ENCODE measurements at places on chromosomes 1 and 21.

DNA sequence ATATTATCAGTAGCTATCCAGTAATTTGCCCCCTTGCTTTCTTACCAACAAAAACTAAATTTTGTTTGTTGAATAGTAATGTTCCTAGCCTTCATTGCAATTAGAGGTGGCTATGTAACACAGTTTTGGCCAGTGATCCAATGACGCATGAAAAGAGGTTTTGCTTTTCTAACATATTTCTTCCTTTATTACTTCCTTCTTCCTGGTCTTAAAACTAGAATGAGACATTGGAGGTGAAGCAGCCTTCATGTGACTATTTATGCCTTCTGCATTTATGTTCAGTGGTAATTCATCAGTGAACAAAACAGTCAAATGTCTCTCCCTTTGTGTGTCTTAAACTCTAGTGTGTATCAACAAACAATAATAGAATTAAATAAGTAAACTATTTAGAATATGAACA is 35.5 kb downstream of the LRIF1 start:
- DNase-seq = no peak

- DNase-seq = peak; percentile 6
Measured at GRCh38 chr1:153548722-153549688, at the start of gene S100A3. Gene S100A3 (minus strand): TSS chr1:153549258. CDS start chr1:153548485, 773 bp downstream.

- DNase-seq = no peak
Measured at GRCh38 chr1:16119926-16120325, 35.9 kb downstream of the EPHA2 start.

GRCh38 chr1:153355445-153356071 is 2.1 kb upstream of the S100A9 start:
- no peak for DNase-seq

GRCh38 chr1:151158326-151158725 is 1.9 kb downstream of the TNFAIP8L2 start:
- no peak for DNase-seq

DNA sequence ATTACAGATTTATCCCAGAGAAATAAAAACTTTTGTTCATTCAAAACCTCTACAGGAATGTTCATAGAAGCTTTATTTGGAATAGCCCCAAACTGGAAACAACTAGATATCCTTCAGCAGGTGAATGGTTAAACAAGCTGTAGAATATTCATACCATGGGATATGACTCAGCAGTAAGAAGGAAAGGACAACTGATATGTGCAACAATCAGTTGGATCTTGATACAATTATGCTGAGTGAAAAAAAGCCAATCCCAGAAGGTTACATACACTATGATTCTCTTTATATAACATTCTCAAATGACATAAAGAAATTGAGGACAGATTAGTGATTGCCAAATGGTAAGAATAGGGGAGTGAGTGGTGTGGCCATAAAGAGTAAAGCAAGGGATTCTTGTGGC is 376.7 kb downstream of the S1PR1 start:
- peak; percentile 13 for DNase-seq

- no peak for DNase-seq
Measured at GRCh38 chr1:229619614-229620013, 6.3 kb downstream of the TAF5L start.

DNA sequence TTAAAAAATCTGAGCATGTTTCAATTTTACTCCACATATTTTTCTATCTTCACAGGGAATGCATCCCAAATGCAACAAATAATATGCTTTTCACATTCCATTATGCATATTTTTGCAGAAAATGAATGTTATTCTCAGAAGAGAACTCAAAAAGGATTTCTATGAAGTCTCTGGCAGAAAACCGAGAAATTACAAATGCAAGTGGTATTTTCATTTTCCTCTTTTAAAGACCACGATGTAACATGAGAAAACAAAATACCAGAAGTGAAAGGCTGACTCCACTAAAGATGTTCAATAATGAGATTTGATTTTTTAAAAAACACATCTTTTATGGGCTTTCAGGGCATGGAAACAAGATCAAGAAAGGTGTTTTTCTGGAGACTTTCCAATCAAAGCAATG is 5.0 kb upstream of the PDC start:
- DNase-seq = no peak

GRCh38 chr1:229621663-229622062 is 4.3 kb downstream of the TAF5L start:
- DNase-seq = no peak

- DNase-seq = no peak
Measured at GRCh38 chr1:52153898-52154297, 12.0 kb downstream of the ZFYVE9 start.

DNA sequence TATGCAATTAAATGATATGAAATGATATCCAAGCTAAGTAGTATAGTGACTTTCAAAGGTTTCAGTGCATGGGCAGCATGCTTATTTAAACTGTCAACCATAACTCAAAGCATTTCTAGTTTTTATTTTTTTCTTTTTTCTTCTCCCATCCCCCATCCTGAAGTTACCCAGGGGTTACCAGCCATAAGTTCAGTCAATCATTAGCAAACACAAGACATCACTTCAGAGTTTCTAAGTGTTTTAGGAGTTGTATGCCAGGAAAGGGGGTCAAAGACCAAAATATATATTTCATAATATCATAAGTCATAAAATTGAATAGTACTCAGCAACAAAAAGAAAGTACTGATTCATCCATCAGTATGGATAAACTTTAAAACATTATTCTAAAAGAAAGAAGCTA is 28.7 kb downstream of the DHX9 start:
- no peak for DNase-seq

- DNase-seq = no peak
Measured at GRCh38 chr1:19676438-19676922, 11.8 kb downstream of the HTR6 start.

DNA sequence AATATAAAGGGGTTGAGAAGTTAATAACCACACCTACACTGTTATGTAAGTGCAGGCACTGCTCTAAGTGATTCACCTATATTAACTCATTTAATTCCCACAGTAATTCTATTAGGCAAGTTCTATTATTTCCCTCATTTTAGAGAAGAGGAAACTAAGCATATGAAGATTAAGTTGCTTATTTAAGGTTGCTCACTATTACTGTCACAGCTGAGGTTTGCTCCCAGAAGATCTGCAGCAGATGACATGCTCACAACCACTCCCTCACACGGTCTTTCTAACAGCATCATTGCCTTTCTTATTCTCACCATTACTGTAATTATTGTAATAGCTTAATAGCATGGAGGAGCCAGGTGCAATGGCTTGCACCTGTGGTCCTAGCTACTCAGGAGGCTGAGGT is 196.4 kb upstream of the GREM2 start:
- no peak for DNase-seq

- DNase-seq = no peak
Measured at GRCh38 chr1:32972814-32973428, 8.3 kb upstream of the RNF19B start.

DNA sequence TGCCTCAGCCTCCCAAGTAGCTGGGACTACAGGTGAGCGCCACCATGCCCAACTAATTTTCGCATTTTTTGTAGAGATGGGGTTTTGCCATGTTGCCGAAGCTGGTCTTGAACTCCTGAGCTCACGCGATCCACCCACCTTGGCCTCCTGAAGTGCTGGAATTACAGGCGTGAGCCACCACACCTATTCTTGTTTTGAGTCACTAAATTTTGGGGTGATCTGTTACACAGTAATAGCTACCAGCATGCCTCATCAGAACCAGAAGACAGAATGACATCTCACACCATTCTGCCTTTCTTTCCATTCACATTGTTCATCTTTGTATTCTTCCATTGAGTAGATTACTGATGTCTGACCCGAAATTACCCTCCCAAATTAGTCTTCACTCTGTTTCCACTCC is 9.1 kb downstream of the RHBDL2 start:
- DNase-seq = no peak

GRCh38 chr21:31283025-31283424 is 61.0 kb downstream of the TIAM1 start:
- DNase-seq = no peak

- DNase-seq = no peak
Measured at GRCh38 chr1:188463919-188464318, 1635.2 kb downstream of the PLA2G4A start.

DNA sequence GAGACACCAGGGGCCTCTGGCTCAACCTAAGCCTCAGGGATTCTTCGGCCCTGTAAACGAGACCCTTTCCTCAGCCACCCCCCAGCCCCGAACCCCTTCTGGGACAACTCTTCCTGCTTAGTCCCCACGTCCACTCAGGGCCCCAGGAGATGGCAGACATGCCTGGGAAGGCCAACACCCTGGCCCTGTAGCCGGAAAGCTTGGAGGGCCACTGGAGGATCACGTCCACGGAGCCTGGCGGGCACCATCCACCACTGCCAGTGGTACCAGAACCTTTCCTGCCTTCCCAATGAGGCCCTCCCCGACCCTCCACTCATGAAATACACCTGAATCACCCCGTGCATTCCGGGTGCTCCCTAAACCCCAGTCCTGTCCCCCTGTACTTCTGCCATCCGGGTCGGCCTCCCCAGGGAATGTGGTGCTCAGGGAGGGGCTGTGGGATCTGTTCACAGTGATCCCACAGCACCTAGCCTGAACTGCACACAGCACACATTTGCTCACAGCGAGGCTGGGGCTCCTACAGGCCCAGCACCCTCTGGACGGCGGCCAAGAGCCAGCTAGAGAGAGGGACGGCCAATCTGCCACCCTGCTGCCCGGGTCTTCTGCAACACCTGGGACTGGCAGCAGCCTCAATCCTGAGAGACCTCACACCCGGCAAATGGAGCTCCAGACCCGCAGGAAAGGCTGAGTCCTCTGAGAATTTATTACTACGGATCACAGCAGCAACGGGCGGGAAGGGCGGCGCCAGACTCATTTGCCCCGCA is 1.8 kb downstream of the AURKAIP1 start:
- DNase-seq = no peak

- no peak for DNase-seq
Measured at GRCh38 chr1:234934611-234935033, 194.0 kb downstream of the TOMM20 start.

- DNase-seq = no peak
Measured at GRCh38 chr1:74652711-74653139, 20.9 kb downstream of the ERICH3 start.

DNA sequence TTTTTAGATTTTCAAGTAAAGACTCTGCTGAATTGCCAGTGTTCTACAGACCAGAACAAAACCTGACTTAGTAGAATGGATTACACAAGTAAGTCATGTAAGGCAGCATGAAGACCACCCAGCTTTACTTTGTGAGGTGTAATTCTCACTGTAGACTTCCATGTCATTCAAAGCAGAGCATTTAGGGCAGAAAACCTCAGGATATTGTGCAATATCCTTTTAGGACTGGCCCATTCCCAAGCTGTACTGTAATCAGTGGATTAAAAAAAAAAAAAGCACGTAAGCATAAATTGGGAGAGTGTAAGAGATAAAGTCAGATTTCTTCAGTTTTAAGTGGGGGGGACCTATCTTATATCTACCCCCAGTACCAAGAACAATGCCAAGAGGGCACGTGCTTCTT is 380.5 kb upstream of the PRMT6 start:
- no peak for DNase-seq

- peak; percentile 68 for DNase-seq
Measured at GRCh38 chr1:154325583-154326545, 539 bp downstream of the ATP8B2 start.

DNA sequence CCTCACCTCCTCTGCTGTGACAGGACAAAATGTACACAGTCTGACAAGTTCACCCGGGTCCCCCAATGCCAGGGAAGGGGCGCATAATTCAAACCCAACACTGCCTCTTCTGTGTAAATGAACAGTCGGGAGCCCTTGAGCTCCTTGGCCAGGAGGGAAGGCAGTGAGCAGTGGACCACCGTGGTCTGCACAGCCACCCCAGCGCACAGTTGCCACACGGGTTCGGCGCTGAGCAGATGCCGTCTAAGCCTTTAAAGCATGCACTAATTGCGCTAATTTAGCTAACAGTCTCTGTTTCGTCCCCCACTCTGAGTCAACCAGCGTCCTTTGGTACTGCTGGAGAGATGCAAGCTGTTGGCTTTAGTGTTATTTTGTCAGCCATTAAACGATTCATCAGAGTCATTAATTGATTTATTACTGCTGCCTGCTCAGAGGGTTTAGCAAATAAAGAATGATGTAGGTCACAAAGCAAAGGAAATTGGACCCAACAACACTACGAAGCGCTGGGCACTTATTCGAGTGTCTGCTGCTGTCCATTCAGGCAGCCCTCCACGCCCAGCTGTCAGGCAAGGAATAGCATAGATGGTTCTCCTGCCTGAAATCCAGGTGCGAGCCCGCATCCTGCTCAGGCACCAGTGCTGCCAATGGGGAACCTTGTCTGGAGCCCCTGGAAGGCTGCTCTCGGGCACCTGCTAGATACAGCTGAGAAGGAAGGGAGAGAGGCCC is 91.5 kb downstream of the MRPL37 start:
- no peak for DNase-seq

- DNase-seq = no peak
Measured at GRCh38 chr1:217067642-217068041, 344.4 kb upstream of the ESRRG start.

DNA sequence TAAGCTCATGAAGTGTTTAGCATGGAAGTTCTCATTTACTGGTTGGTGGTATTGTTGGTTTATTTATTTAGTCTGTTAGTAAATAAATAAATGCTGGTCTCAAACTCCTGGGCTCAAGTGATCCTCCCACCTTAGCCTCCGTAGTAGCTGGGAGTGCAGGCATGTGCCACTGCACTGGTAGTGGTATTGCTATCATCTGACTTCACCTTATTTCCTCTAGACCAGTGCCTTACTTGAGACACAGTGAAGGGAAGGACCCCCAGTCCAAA is 1.4 kb upstream of the SLC2A1 start:
- no peak for DNase-seq

- no peak for DNase-seq
Measured at GRCh38 chr1:171910786-171911185, 69.5 kb downstream of the DNM3 start.

GRCh38 chr1:87121711-87122163 is 206.9 kb upstream of the LMO4 start:
- DNase-seq = no peak

- DNase-seq = peak; percentile 77
Measured at GRCh38 chr1:39132505-39133339, 71.8 kb upstream of the MACF1 start.

DNA sequence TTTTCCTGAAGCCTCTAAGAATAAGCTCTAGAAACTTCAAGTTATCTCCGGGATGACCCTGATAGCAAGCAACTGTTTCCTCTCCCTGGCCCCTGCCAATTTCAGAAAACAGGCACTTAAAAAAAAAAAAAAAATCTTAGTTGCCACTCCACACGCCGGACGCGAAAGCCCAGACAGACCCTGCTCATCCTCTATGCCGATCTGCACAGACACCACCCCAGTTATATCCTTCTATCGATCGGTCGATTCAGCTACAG is 1.7 kb downstream of the ANP32E start:
- DNase-seq = no peak

DNA sequence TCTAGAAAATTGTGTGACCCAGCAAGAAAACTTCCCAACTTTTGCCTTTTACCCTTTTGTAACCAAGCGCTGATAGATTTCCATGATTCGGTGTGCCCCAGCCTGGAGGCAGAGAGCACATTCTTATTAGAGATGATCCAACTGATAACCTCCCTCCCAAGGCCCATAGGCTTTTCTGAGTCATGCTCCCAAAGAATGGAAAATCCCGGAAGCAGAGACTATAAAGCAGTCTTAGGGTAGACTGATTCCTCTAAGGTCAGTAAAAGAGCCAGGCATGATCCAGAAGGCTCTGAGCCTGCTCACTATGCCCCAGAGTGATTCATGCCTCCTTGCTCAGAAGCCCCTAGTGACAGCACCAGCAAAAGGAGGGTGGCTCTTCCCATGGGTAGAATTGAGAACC is 4.3 kb downstream of the CAMK1G start:
- no peak for DNase-seq

- DNase-seq = no peak
Measured at GRCh38 chr1:210828996-210829596, 304.9 kb downstream of the KCNH1 start.

- no peak for DNase-seq
Measured at GRCh38 chr1:33176362-33176850, 5.4 kb downstream of the TRIM62 start.

- no peak for DNase-seq
Measured at GRCh38 chr1:23793018-23793781, 2.3 kb downstream of the LYPLA2 start.
